A549 treated with ZK216348 at 1 μM for 4 hours (cell line): ENCODE measurements at places on chromosomes 6 and 20. TPM values are rescaled to one million over a fixed set of nuclear protein-coding genes. Genes with fewer than 3 reads are reported as not detected.

NR2E1 gene
- 0.09 TPM in 1 of 5 replicates, not detected in the others for total RNA-seq

MYH7B gene
- total RNA-seq: 0.13 to 0.25 TPM (median 0.18 TPM) in 3 of 5 replicates, not detected in the others

PAX1 gene
- 0.09 TPM in 1 of 5 replicates, not detected in the others for total RNA-seq

TINAG gene
- not detected in 5 replicates for total RNA-seq

PEX7 gene
- total RNA-seq: 4.4 to 5.9 TPM (median 5.2 TPM) in 5 replicates

LRRC1 gene
- total RNA-seq: 4.6 to 7.0 TPM (median 5.9 TPM) in 5 replicates

ESR1 gene
- total RNA-seq: not detected in 5 replicates

ELOVL2 gene
- 3.6 to 7.5 TPM (median 6.7 TPM) in 5 replicates for total RNA-seq

SH3BGRL2 gene
- 0.18 to 0.40 TPM (median 0.29 TPM) in 5 replicates for total RNA-seq

GNRH2 gene
- 0.36 to 0.47 TPM in 2 of 5 replicates, not detected in the others for total RNA-seq

CNR1 gene
- 0.63 to 1.4 TPM (median 0.78 TPM) in 5 replicates for total RNA-seq

RHAG gene
- total RNA-seq: 0.11 TPM in 1 of 5 replicates, not detected in the others

TRIM15 gene
- 0.09 TPM in 1 of 5 replicates, not detected in the others for total RNA-seq

HRH3 gene
- not detected in 5 replicates for total RNA-seq

SLC17A2 gene
- total RNA-seq: not detected in 5 replicates

LPA gene
- total RNA-seq: 0.05 TPM in 1 of 5 replicates, not detected in the others

RAET1G gene
- 7.7 to 10.6 TPM (median 9.8 TPM) in 5 replicates for total RNA-seq

RRAGD gene
- total RNA-seq: 2.9 to 5.6 TPM (median 3.7 TPM) in 5 replicates

IPCEF1 gene
- total RNA-seq: 0.03 TPM in 1 of 5 replicates, not detected in the others

ACSS1 gene
- 8.2 to 16.0 TPM (median 15.3 TPM) in 5 replicates for total RNA-seq

SLC35D3 gene
- total RNA-seq: 0.10 to 0.11 TPM in 2 of 5 replicates, not detected in the others

RAET1E gene
- total RNA-seq: 2.1 to 4.1 TPM (median 2.7 TPM) in 5 replicates

NFATC2 gene
- total RNA-seq: 7.0 to 9.8 TPM (median 7.2 TPM) in 5 replicates

PPP1R14C gene
- 1.1 to 1.7 TPM (median 1.5 TPM) in 5 replicates for total RNA-seq

ZSCAN31 gene
- 1.6 to 2.4 TPM (median 1.8 TPM) in 5 replicates for total RNA-seq

ERVFRD-1 gene
- total RNA-seq: not detected in 5 replicates

CRISP3 gene
- total RNA-seq: not detected in 5 replicates

CRISP2 gene
- total RNA-seq: not detected in 5 replicates

KIAA1755 gene
- 0.08 to 0.24 TPM (median 0.17 TPM) in 5 replicates for total RNA-seq

NMBR gene
- not detected in 5 replicates for total RNA-seq

KCTD20 gene
- total RNA-seq: 15.1 to 22.1 TPM (median 19.2 TPM) in 5 replicates

NSFL1C gene
- total RNA-seq: 111 to 129 TPM (median 114 TPM) in 5 replicates

POLR1C gene
- total RNA-seq: 44.8 to 51.0 TPM (median 48.0 TPM) in 5 replicates

KLC4 gene
- 4.4 to 7.9 TPM (median 6.8 TPM) in 5 replicates for total RNA-seq

ZNF391 gene
- total RNA-seq: 0.07 to 0.35 TPM (median 0.32 TPM) in 5 replicates

NFYA gene
- total RNA-seq: 10.0 to 14.7 TPM (median 14.0 TPM) in 5 replicates
